ENCODE measurements at places on chromosomes 2 and 18.

- no peak for DNase-seq
These were observed 270.7 kb downstream of the HRH4 start for GRCh38 chr18:24731158-24731557.

DNA sequence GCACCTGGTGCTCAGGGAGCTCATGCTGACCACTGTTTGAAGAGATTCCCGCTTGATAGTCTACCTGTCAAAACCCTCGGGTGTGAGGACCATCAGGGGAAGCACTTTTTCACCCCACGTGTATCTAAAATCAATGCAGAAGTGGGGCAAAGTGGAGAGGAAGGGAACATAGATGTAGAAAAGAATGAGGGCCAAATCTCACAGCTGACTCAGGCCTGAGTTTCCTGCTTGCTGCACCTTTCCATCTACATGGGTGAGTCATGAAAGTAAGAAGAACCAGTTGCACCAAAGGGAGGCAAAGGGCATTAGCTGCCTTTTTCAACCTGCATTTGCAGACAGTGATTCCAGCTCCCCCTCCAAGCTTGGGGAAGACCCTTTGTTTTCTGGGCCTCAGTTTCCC, 100.2 kb upstream of the MYCN start:
- DNase-seq, result no peak

- DNase-seq, result no peak
These were observed 17.4 kb downstream of the NAPG start for GRCh38 chr18:10543277-10543676.

GRCh38 chr2:134429886-134430285, 176.0 kb downstream of the MGAT5 start:
- DNase-seq, result no peak

GRCh38 chr2:120737340-120738101, 1.9 kb downstream of the GLI2 start:
- DNase-seq, result no peak

DNA sequence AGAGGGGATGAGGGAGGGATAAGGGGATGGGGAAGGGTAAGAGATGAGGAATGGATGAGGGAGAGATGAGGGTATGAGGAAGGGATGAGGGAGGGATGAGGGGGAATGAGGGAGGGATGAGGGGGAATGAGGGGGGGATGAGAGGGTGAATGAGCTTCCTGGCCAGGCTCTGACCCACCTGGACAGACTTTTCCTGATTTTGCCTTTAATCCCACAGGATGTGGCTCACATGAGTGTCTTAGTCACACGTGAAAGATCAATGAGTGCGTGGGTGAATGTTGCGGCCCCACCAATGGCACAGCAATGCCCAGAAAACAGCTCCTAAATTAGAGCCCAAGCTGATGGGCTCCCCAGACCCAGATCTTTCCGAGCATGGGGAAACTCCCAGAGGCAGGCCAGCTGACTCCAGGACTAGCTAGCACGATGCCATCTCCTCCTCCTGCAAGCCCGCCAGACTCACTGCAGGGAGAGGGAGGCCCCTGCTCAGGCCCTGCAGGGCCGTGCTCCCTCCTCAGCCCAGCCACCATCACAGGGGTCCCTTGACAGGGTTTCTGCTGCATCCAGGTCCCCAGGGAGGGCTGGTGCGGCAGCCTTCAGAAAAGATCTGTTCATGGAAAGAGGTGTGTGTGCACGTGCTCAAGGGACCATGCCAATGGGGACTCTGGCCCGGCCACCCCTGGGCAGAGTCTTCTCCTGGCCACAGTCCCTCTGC, 41.4 kb downstream of the AQP12A start:
- no peak for DNase-seq

- DNase-seq, result no peak
These were observed 249.7 kb downstream of the SP3 start for GRCh38 chr2:173715441-173715840.

GRCh38 chr18:6414118-6414722, 491 bp downstream of the L3MBTL4 start:
- no peak for DNase-seq

DNA sequence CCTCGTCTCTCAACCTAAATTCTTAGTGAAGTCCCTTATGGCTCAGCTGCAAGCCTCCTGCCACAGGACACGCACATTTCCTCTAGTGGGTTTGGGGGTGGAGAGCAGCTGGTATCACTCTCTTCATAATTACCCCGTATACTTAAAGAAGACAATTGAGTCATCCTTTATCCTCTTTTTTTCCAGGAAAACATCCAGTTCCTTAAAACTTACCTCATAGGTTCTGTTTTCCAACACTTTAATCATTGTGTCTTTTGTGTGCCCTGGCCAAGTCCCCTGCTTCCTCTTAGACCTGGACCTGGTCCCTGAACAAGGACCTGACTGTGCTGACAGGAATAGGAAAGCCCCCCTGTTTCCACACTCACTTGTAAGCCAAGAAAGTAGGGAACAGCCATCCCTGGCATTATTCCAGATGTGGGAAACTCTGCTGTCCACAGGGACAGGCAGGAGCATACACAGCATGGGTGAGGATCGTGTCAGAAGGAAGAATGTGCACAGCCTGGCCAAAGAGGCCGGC, 42.3 kb upstream of the MYO1B start:
- no peak for DNase-seq

- DNase-seq, result no peak
These were observed 81.6 kb downstream of the HS6ST1 start for GRCh38 chr2:128237081-128237534.

- DNase-seq, result no peak
These were observed 65.5 kb upstream of the PMAIP1 start for GRCh38 chr18:59834267-59834666.

- no peak for DNase-seq
These were observed 213.5 kb downstream of the FSIP2 start for GRCh38 chr2:185952100-185952499.

DNA sequence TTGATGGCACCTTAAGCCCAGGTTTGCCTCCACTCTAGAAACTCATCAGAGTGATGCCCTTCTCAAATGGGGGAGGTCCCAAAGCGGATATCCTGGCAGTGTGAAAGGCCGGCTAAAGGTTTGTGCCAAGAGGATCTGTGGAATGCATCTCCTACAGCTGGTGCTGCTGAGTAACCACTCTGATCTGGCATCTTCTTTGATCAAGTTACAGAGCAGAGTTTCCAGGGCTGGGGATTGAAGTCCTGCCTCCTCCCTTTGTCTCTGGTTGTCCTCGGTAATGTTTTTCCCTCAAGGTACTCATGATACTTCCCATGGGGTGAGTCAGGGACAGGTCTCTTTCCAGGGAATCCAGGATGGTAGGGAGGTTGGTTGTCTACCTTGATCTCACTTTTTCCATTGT, 24.6 kb downstream of the PRKRA start:
- no peak for DNase-seq

DNA sequence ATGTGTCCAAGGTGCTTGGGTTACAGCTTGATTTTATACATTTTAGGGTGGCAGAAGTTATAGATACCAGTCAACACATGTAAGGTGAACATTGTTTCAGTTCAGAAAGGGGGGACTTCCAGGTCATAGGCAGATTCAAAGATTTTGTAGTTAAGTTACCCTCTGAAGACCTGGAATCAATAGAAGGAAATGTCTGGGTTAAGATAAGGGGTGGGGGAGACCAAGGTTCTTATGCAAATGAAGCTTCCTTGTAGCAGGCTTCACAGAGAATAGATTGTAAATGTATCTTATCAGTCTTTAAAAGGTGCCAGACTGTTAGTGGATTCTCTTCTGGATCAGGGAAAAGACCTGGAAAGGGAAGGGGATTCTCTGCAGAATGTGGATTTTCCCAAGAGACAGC, 42.4 kb downstream of the BMPR2 start:
- no peak for DNase-seq

DNA sequence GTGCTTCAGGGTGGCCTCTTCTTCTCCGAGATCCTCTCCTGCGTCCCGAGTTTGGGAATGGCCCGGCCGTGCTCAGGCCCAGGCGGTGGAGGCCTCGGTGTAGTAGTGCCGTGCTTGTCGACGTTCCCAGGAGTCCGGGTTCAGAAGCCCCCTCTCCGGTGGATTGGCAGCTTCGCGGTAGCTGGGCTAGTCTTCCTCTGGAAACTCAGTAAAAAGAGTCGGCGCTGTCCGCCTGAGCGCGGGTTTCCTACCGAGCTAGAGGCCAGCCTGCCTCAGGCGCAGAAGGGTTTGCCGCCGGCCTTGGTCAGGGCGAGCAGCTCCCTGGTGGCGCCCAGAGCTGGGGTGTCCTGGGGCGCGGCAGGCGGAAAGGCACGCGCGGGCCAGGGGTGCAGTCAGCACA, 3.2 kb downstream of the RALBP1 start:
- DNase-seq, result no peak

DNA sequence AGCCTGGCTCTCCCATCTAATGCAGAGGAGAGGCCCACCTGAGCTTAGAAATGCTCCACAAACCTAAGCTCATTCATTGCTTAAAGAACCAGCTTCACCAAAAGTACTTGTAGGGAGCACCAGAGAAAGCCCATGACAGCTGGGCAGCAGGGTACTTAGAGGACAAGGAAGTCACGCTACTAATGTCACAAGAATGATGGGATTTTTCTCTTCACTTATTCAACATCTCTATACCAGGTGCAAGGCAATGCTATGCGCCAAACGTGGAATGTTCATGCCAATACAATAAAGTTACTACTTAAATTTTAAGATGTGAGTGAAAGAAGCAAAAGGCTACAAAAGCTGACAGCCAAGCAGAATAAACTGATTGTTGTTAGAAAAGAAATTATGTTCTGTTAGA, 36.0 kb downstream of the LONRF2 start:
- no peak for DNase-seq

- DNase-seq, result no peak
These were observed 252.8 kb upstream of the APCDD1 start for GRCh38 chr18:10201659-10202058.

DNA sequence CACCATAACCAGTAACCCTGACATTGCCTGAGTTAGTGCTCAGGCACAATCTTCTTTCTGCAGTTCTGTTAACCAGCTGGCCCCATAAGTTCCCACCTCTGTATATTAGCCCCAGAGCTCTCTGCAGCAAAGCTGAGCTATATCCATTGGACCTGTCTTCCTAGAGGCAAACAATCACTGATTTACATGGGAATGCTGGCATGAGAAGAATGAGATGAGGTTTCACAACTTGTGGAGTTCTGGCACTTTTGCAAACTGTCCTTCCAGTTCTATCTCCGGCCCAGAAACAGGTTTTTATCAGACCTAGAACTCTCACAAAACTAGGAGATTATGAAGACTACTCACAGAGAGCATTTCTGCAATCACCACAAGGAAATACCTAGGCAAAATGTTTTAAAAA, 7.9 kb upstream of the CCBE1 start:
- DNase-seq, result no peak

- DNase-seq, result no peak
These were observed 47.9 kb upstream of the RAB27B start for GRCh38 chr18:54780285-54780861.

- DNase-seq, result no peak
These were observed 864.0 kb upstream of the FSHR start for GRCh38 chr2:50018292-50018691.

DNA sequence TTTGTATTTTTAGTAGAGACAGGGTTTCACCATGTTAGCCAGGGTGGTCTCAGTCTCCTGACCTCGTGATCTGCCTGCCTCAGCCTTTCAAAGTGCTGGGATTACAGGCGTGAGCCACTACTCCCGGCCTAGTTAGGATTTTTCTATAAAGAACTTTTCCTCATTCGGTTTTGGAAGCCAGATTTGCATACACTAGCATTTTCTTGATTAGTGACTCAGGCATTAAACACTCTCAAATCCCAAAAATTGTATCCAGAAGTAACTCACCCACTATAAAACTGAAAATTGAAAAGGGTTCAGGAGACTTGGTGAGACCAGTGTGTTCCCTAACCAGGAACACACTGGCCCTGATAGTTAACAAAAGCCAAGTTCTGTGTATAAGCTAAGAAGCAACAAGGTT, 25.2 kb downstream of the EIF2AK3 start:
- no peak for DNase-seq

DNA sequence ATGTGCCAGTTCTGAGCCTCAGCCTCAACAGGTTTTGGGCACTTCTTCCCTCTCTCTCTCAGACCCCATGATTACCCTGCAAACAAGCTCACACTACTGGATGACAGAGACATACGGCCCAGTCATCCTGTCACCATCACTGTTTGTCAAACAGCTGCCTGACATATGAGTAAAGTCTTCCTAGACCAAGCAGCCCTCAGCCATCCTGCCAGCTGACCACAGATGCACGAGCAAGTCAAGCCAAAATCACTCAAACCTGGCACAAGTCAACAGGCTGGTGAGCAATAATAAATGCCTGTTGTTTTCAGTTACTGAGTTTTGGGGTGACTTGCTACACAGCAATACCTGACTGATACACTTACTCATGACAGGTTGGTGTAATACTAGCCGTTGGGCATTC, 75.5 kb upstream of the KLF7 start:
- DNase-seq, result no peak

- DNase-seq, result no peak
These were observed 717 bp downstream of the IHH start for GRCh38 chr2:219059725-219060682.

GRCh38 chr2:120174963-120175581, 48.1 kb downstream of the TMEM185B start:
- DNase-seq, result no peak

GRCh38 chr2:181165199-181165868, 184.9 kb downstream of the UBE2E3 start:
- DNase-seq, result no peak
